Gastroesophageal sphincter (tissue), 4 donors: ENCODE measurements at places on chromosomes 6 and 20.

- ATAC-seq = peak; percentile 10
Measured at GRCh38 chr20:44309763-44310663, 989 bp downstream of the FITM2 start.

DNA sequence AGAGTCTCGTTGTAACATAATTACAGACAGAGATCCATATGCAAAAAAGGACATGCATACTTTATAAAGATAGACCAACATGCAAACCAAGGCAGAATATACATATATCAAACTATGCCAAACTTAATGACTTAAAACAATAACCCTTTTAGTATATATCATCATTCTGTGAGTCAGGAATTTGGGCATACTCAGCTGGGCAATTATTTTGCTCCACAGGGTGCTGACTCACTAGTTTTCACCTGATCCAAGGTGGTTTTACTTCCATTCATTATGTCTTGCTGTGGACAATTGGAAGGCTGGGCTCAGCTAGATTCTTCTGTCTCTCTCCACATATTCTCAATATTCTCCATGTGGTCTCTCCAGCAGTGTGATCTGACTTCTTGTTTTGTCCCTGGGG, 41.2 kb upstream of the RNF146 start:
- no peak for ATAC-seq

- ATAC-seq = no peak
Measured at GRCh38 chr6:162408826-162409535, 318.6 kb downstream of the PRKN start.

DNA sequence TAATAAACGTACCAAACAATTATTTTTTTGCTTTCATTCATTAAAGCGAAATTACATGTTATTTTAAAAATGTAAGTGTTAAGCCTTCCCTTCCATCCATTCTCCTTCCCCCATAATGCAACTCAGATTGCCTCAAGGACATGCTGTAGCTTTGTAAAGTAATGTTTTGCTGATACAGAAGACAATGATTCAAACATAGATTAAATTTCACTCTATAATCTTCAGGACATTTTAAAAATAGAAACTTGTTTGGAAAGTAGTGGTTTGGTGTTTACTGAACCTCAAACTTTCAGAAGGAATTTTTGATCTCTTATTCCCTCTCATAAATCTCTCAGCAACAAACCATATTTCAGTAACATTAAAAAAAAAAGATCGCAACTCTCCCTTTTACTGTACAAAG, 350.9 kb upstream of the HSF2 start:
- no peak for ATAC-seq
